ENCODE measurements at places on chromosomes 7 and 10.

GRCh38 chr10:987620-987869, 689 bp upstream of the GTPBP4 start:
- no peak for DNase-seq

- peak; percentile 83 for DNase-seq
Measured at GRCh38 chr7:2641406-2642393, 9.9 kb downstream of the TTYH3 start.

DNA sequence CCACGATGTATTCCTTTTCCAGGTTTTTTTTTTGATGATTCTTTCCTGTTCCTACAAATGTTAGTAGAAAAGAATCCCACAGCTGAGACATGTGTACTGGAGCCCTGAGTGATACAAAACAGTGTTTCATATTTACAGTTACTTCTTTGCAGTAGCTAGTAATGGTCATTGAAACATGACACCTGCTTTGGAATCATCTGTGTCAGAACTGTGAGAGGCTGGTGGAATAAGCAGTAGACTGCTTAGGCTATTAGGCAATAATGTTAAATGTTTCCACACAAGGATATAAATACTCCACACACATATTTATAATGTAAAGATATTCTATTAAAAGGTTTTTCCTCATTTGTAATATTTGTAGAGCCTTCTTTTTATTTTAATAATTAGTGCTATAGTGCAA, 394.0 kb downstream of the THSD7A start:
- no peak for DNase-seq

DNA sequence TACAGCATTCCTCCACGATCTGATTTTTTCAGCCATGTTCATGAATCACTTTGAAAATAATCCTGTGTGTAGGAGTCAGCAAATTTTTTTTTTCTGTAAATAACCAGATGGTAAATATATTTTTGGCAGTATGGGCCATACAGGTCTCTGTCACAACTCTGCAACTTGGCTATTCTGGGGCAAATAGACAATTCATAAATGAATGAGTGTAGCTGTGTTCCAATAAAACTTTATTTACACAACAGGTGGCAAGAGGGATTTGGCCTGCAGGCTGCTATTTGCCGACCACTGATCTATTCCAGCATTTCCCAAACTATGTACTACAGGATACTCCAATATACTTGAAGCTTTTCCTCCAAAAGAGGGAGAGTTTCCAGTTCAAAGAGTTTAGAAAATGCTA, 78.7 kb upstream of the SVIL start:
- no peak for DNase-seq

DNA sequence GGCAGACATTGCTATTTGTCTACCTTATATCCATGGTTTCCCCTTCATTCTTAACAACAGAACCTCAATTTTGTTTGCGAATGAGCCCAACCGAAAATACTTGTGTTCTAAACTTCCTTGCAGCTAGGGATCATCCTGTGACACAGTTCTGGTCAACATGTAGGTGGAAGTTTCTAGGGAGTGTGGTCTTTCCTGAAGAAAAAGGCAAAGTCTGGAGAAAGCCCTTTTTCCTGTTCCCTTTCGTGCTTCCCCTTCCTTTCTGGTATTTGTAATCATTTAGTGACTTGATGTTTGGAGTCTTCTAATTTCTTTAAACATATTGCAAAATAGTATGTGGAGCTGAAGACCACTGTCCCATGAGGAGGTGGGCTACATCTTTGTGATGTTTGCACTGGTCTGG, 2.9 kb upstream of the IFRD1 start:
- DNase-seq: no peak

- DNase-seq: no peak
Measured at GRCh38 chr10:91495402-91495801, 85.3 kb downstream of the HECTD2 start.

GRCh38 chr10:94002156-94002555, 8.4 kb downstream of the PLCE1 start:
- no peak for DNase-seq

DNA sequence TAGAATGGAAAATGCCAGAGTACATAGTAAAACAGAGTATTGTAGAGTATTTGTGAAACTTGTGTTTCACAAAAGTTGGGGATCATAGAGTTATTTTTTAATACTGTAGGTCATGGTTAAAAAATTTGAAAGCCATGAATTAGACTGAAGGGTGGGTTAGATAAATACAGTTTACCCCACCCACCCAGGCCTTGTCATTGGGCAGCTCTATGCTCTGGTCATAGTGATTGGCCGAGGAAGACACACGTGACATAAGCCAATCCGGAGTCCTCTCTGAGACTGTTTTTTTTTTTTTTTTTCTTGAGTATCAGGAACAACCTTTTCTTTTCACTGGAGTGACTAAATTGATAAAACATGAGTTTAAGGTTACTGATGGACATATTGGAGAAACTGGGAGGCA, 33.3 kb upstream of the ORC5 start:
- no peak for DNase-seq

- DNase-seq: no peak
Measured at GRCh38 chr7:159114096-159114495, 30.6 kb downstream of the VIPR2 start.

- no peak for DNase-seq
Measured at GRCh38 chr7:132446260-132446659, 130.0 kb downstream of the PLXNA4 start.

- DNase-seq: no peak
Measured at GRCh38 chr10:93028883-93029282, 31.7 kb upstream of the CYP26C1 start.

- no peak for DNase-seq
Measured at GRCh38 chr7:131011976-131012375, 278.0 kb upstream of the KLF14 start.

- no peak for DNase-seq
Measured at GRCh38 chr10:122264436-122264835, 6.7 kb upstream of the BTBD16 start.

- DNase-seq: no peak
Measured at GRCh38 chr7:69609541-69610373, 11.5 kb downstream of the AUTS2 start.

GRCh38 chr7:156854654-156855053, 38.3 kb downstream of the LMBR1 start:
- no peak for DNase-seq

DNA sequence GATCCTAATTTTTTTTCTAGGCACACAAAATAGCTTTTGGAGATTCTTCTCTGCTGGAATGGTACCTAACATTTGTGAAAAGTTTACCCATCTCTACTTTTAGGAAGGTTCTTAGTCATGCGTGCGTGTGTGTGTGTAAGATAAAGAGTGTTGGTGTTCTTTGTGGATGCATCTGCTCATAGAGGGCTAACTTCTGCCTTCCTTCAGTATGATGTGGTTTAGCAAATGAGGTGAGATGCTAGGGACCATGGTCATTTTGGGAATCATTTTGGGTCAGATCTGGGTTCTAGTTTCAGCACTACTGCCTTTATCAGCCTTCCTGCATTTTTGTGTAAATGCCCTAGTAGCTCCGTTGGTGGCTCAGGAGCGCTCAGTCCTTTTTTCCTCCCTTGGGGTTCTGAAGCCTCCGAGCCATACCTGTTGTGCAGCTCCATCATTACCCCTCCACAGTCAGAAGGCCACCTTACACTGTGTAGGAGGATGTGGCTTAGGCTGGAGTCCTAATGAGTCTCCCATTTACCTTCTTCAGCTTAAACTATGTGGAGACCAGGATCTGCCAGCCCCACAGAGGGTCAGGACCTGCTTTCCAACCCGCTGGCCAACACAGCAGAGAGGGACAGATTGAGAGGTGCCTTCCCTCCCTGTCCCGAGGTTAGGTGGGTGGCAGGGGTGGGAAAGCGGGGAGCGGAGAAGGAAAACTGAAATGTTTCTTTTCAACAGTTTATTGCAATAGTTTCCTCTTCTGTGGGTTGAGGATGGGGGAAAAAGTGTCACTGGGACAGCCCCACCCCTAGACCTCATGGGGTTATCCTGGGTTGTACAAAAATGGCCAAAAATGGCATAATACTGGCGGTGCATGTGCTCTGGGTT, 31.2 kb downstream of the TSPAN14 start:
- DNase-seq: no peak

DNA sequence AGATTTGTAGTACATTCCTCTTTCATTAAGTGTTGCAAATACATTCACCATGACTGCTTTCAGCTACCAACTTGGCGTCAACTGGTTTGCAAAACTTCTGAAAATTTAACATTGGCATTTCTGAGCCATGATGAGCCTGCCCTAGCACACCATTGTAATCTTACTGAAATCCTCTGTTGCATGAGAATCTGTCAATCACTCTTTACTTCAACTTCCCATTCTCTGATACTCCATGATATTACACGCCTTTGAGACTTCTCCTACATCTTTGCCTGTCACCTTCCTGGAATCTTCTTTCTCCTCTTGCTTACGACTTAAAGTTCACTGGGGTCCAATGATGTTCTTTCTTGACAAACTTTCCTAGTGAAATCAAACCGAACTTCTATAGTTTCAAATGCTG, 32.2 kb downstream of the EBLN1 start:
- DNase-seq: no peak

DNA sequence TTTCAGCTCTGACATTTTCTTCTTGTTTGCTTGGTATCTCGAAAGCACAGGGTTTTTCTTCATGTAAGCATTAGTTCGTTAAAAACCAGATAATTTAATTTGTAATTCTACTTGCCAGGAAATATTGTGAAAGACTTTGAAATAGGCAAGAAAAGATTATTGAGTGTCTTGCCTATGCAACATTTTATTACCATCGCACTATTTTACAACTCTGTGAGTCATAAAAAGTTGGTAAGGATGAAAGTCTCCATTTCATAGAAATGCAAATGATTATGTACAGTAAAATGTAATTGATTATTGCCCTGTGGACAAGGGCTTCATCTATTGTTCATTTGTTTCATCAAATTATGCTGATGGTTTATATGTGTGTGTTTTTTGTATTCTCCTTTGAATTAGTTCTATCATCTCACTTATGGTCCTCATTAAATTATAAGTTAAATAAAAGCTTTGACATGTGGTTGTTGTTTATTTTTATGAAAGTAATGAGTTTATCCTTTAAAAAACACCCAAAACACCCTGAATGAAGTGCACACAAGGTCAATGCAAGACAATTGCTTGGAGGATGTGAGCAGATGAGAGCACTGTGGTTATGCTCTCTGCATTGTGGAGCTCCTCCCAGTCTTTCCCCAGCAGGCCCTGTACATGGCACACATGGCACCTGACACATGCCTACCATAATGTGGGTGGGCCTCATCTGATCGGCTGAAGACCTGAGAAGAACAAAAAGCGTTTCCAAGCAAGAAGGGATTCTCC, 230.8 kb downstream of the CXCL12 start:
- no peak for DNase-seq
